ENCODE measurements at places on chromosomes 7 and 10. TPM values are rescaled to one million over a fixed set of nuclear protein-coding genes. Genes with fewer than 3 reads are reported as not detected.

- no peak for DNase-seq
These were observed 39.8 kb upstream of the C10orf67 start for GRCh38 chr10:23384364-23384763.

- no peak for DNase-seq
These were observed 103.5 kb upstream of the PDLIM1 start for GRCh38 chr10:95394161-95394880.

- DNase-seq: no peak
These were observed 409.5 kb downstream of the ADRA2A start for GRCh38 chr10:111486346-111486745.

DNA sequence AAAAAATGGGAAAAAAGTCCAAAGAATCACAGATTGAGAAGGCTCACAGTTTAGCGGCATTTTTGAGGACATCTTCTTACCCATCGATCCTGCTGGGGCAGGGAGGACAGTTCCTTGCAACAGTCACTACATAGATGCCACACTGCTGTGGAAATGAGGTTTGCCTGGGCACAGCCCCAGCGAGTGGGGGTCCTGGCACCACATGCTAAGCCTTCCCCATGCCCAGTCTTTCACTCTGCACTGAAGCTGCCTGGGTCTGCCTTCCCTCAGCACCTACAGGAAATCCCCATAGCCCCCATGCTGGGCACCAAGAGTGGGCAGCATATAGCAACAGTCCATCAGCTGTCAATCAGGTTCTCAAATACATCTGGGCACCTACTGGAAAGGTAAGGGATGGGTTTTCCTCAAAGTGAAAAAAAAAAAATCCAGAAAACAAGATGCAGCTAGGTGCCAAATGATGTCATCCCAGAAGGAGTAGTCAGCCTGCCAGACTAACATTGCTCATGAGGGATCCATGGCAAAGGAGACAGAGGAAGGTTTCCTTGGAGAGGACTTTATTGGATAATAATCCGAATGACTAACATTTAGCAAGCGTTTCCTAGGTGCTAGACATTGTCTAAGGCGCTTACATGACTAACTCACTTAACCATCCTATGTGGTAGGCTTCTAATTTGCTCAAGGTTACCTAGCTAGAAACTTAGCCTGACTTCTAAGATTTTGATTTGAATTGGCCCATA lies 125.7 kb upstream of the CXCL12 start:
- DNase-seq: peak; percentile 17

DNA sequence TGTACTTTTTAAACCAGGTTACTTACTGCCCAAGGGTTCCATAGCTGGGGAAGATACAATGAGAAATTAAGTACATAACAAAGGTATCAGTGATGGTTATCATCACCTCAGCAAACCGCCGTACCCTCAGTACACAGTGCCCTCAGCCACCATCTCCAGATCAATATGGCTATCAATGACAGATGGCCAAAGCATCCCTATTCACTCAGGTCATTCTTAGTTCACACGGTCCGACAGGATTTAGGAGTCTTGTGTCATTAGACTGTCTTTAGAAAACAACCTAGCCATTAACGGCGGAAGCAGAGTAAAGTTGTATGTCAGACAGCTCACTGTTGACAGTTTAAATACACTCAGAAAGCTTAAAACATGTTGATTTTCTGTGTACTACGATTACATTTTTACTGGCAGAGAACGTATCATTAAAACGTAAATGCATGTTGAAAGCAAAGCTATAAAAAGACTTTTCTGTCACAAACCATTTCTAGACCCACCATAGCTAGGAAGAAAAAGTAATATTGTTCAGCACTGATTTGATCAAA lies 106.9 kb downstream of the HOXA1 start:
- DNase-seq: no peak

- no peak for DNase-seq
These were observed 38.1 kb upstream of the PRSS1 start for GRCh38 chr7:142711196-142711595.

DNA sequence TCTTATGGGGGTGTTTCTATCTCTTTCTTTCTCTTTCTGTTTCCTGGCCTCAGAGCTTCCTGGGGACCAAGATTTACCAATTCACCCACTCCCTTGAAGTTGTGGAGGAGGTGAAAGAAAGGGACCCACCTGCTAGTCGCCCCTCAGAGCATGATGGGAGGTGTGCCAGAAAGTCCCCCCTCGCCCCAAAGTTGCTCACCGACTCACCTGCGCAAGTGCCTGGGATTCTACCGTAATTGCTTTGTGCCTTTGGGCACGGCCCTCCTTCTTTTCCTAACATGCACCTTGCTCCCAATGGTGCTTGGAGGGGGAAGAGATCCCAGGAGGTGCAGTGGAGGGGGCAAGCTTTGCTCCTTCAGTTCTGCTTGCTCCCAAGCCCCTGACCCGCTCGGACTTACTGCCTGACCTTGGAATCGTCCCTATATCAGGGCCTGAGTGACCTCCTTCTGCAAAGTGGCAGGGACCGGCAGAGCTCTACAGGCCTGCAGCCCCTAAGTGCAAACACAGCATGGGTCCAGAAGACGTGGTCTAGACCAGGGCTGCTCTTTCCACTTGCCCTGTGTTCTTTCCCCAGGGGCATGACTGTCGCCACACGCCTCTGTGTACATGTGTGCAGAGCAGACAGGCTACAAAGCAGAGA lies 12.2 kb downstream of the AQP1 start:
- DNase-seq: no peak

DNA sequence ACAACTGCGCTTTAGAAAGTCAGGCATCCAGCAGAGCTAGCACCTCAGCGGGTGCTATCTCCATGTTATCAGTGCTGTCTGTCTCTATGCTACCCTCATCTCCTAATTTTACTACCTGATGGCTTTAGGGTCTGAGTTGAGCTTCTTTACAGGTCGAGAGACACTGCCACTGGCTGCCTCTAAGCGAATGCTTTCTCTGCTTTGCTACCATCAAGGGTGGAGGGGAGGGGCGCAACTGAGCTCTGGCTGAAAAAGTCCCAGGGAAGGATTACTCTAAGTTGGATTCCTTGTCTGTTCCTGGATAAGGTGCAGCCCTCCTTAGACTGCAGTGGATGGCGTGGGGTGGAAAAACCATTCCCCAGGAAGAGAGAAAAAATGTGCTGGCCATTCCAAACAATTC lies 105.7 kb downstream of the CDK14 start:
- DNase-seq: no peak

GRCh38 chr10:110163192-110163773 lies 44.1 kb upstream of the MXI1 start:
- no peak for DNase-seq

- DNase-seq: no peak
These were observed 52.0 kb downstream of the SIRT1 start for GRCh38 chr10:67936416-67936815.

- DNase-seq: no peak
These were observed 166.3 kb downstream of the LCOR start for GRCh38 chr10:96998329-96998888.

GRCh38 chr7:130142654-130143333 lies 62.4 kb downstream of the TMEM209 start:
- DNase-seq: no peak

- DNase-seq: no peak
These were observed 87.0 kb upstream of the SLC25A13 start for GRCh38 chr7:96408881-96409280.

DNA sequence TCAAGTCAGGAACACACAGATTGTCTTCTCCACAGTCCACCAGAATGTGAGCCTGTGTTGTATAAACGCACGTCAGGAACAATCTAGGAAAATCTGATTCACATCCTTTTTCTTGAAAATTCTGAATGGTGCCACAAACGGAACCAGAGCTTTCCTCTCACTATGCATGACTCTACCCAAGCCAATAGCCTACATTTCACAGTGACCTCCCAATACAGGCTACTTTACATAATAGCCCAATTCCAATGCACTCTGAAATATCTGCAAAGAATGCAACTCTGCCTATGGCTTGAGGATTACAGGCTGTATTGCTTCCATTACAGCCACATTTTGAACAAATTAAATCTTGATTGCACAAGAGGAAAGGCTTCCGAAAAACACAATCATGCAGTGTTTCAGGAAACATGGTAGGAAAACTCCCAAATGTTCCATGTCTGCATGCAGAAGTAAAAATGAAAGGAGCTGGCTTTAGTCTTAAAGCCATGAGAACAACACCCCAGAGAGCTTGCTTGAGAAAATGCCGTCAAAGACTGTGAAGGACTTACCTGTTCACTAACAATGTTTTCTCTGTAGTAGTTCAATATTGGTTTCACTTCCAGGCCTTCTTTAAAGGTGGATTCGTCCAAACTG lies 113.9 kb downstream of the ITGA8 start:
- DNase-seq: no peak

DNA sequence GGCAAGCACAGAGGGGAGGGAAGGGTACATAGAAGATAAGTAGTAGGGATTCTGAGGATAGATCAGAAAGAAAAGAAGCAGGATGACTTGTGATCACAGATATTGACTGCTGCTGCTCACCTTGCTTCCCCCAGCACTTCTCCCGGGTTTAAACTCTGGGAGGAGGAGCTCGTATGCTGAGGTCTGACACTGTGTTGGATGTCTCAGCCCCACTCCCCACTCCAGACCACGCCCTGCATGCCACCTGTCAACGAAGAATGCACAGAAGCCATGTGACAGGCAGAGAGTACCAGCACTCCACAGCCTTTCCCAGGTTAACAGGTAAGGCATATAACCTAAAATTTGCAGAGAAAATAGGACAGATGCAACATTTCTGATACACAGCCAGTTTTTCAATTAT lies 388.9 kb downstream of the TNS3 start:
- DNase-seq: no peak

DNA sequence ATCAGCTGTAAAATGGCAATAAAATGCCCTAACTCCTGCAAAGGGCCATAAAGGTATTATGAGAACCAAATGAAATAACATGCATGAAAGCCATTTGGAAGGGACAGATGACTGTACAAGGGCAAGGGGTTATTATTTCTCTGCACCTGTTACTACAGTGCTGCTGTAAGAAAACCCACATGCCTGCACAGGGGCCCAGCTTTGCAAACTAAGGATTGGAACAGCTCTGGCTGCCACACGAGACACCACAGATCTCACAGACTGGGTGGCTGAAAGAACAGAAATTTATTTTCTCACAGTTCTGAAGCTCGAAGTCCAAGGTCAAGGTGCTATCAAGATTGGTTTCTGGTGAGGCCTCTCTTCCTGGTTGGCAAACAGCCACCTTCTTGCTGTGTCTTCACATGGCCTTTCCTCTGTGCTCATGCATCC lies 409.0 kb upstream of the NRP1 start:
- DNase-seq: no peak

DNA sequence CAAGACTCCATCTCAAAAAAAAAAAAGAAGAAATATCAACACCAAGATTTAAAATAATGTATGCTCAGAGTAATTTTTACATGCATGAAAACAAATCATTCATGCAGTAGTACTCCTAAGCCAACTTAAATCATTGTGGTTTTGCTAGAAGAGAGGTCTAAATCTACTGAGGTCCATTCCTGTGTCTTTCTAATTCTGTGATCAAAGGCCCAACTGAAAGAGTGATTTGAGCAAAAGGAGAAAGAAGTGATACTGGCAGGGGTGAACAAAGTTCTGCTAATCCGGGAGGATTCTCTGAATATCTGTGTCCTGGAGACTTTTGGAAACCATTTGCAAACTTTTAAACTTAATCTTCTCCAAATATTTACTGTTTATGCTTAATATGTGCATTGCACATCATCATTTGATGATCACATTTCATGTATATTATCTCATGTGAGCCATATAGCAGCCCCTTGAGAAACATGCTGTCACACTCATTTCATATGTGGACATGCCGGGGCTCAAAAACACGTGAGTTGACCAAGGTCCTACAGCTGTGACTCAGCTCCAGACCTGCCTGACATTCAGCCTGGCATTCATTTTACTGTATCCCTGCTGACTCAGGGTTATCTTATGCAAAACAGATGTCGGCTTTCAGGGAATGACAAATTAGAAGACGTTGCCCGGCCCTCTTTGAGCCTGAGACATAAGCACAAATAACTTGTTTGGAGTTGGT lies 76.4 kb downstream of the FAM107B start:
- no peak for DNase-seq

GRCh38 chr7:78326189-78326588 lies 527.6 kb downstream of the PHTF2 start:
- DNase-seq: no peak

DNA sequence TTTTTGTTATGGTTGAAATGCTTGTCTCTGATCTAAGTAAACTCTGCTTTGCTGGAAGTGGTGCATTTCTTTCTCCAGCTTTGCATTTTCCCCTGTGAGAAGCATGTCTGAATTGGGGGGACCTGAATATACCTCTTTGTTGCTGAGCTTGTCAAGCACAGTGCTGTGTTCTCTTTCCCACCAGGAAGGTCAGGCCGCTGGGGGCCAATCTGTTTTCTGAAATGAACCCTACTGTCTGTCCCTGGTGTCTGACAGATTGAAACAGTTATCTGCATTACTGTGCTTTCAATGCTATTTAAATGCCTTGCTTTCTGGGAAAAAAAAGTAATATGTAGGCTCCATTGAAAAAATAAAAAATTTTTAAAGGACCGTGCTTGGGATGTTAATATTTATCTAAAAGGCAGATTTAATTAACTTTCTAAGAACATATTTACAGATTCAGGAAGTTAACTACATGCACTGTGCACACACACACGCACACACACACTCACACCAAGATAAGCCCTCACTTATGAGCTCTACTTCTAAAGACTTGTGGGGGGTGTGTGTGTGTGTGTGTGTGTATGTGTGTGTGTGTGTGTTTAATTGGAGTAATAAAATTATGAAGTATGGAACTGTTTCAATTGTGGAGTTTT lies 127.0 kb upstream of the FZD1 start:
- DNase-seq: no peak

DNA sequence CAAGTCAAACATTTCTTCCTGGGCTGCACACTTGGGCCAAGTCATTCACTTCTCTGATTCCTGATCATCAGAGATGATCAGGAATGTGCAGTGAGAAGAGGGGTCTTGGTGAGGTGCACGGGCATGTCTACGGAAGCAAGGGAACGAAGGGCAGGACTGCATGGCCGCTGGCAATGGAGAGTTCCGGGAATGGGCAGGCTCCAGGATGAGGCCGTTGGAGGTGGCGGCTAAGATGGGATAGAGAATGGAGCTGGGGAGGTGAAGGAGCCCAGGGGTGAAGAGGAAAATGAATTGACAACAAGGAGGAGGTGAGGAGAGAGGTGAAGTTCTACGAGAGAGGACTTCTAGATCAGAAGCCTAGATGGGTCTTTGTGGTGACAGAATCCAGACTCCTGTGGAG lies 260.0 kb downstream of the GRID1 start:
- DNase-seq: no peak

- DNase-seq: no peak
These were observed 139.5 kb downstream of the MAPK8 start for GRCh38 chr10:48445932-48446331.

- DNase-seq: peak; percentile 66
These were observed 46.1 kb upstream of the R3HCC1L start for GRCh38 chr10:98088186-98088971.

Gene AGR3
- total RNA-seq: not detected

Gene ZNF425
- 5.7 TPM for total RNA-seq

Gene HYAL4
- not detected for total RNA-seq

Gene UCN3
- total RNA-seq: 0.50 TPM

Gene TMEM273
- 10.9 TPM for total RNA-seq

Gene ANKRD2
- total RNA-seq: 0.89 TPM

Gene ADAM22
- 178 TPM for total RNA-seq

Gene C7orf57
- total RNA-seq: 7.9 TPM

Gene RPEL1
- 0.11 TPM for total RNA-seq

Data from spinal cord (tissue), 10 donors.